ENCODE measurements at places on chromosomes 4 and X.

DNA sequence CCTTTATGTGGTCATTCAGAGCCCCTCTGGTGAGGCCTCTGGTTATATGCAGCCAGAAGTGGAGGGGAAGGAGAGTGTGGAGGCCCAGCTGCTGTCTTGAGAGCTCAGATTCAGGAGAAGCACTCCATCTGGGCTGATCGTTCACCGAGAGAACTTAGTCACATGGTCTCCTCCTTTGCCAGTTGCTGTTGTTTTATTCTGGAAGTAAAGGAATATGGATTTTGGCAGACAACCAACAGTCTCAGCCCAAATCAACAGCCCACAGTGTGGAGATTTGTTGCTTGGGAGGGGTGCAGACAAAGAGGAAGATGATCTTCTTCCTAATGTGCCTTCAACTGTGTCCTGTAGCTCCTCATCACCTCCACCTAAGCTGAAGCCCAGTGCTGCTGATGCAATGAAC lies 355.4 kb downstream of the ANK2 start:
- DNase-seq: no peak

DNA sequence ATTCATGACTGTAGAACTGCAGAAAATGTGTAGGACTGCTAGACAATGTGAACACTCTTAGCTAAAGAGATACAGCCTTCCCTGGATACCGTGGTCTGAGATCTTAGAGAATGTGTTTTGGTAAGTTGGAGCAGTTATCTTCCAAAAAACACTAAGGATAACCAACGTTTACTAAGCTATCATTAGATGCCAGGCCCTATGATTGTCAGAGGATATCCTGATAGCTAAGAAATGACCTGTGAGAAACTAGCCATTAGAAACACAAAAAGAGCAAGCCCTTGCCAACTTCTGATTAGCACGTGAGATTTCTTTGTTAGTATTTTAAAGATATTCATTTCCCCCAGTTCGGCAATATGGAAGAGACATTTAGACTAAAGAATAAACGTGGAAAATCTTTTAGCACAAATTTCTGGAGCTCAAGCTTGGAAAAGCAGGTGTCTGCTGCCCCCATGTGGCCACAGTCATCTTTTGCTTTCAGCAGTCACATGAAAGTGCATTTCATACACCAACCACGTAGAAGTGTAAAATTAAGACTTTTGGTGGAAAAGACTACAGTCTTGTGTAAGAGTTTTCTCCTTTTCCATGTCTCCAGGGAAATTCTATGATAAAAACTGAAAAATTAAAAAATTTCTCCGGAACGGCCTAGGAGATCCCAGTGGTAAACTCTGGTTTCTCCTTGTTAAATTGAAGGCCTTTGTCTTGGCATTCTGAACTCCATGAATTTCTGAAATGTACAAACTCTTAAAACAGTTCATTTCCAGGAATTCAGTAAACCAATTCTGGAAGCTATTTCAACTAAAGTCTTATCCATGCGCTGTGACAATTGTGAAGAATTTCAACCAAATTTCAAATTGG lies 136.4 kb downstream of the ZNF674 start:
- peak; percentile 69 for DNase-seq

GRCh38 chrX:116009861-116010710 lies 160.5 kb upstream of the AGTR2 start:
- DNase-seq: peak; percentile 9

DNA sequence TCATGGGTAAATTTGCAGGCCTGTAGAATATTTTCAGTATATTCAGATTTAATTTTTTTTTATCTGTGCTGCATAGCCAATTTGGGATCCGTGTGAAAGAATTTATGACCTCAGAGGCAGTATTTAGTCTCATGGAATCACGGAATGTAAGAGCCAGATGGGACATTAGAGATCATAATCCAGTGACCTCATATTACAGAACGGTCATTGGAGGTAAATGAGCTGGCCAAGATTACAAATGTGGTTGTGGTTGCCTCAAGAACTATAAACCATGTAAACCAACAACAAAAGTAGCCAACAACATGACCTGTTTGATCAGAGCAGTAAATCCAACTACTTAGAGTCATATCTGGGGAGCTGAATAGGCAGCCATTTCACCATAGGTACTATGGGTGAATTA lies 71.6 kb downstream of the AMOT start:
- DNase-seq: no peak

GRCh38 chrX:70908541-70908940 lies at the start of gene TEX11:
Gene TEX11, minus strand, starts transcription at chrX:70908711. Its CDS starts 922 bp downstream, at chrX:70907789.
- DNase-seq: no peak

DNA sequence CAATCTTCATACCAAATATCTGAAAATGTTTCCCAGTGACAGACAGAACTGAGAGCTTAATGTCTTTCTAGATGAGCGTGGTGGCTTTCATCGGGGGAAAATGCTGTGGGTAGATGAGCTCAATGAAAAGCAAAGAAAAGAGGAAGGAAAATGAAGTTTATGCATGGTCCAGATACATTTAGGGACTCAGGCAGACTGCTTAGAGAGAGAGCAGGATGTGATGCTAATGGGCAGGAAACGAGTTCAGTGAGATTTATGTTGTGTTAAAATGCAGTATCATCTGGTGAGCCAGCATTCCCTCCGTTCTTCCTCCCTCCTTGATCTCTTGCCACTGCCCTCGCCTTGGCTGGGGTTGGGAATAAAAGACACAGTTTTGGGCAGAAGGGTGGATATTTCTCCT lies 229.2 kb downstream of the GBA3 start:
- DNase-seq: no peak

- peak; percentile 39 for DNase-seq
These were observed 660 bp downstream of the WWC2 start for GRCh38 chr4:183099537-183100297.
